Stimulated activated CD8-positive, alpha-beta memory T cell treated with anti-CD3 and anti-CD28 coated beads, Interleukin-15, amount 100 ng/mL, for 1 hour (primary cell): ENCODE measurements at places on chromosomes 5 and 9.

GRCh38 chr9:99103054-99103895, 1.6 kb upstream of the TGFBR1 start:
- no peak for DNase-seq

DNA sequence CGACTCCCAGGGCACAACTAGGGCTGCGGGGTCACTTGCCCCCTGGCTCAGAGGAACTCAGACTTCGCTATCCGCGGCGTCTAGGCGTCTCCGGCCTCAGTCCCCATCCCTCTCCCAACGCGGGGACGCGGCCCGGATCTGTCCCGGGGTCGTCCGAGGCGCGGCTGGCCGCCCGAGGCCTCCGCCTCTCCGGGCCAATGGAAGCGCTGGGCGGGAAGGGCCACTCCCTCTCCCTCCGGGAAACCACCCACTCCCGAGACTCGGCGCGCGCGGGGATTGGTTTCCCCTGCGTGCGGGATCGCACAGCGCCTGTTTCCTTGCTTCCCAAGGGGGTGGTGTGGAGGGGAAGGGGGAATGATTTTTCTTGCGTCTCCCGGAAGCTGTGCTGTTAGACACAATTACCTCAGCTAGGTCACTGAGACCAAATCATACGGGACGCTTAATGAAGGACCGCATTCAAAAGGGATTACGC, 38.3 kb downstream of the NR2F1 start:
- DNase-seq: no peak

DNA sequence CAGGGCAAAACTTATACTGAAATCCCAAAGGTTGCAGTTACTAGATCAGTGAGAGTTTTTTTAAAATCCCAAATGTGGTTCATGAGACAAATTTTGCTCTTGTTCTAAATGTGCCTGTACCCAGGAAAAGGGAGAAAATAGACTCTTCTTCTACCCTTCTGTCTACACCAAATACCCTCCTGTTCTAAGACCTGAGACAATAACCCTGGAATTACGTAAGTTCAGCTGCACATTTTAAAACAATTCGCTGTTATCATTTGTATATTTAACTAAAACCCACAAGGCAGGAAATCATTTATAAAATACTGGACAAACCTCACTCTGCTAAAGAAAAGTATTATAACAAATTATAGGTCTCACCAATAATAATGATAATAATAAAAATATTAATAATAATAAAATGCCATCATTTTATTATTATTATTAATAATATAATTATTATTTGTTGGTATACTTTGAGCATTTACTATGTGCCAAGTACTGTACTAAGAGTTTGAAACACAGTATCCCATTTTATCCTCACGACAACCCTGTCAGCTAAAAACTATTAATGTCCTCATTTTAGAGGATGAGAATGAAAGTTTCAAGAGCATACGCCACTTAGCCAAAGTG, 49.8 kb upstream of the AFAP1L1 start:
- no peak for DNase-seq

DNA sequence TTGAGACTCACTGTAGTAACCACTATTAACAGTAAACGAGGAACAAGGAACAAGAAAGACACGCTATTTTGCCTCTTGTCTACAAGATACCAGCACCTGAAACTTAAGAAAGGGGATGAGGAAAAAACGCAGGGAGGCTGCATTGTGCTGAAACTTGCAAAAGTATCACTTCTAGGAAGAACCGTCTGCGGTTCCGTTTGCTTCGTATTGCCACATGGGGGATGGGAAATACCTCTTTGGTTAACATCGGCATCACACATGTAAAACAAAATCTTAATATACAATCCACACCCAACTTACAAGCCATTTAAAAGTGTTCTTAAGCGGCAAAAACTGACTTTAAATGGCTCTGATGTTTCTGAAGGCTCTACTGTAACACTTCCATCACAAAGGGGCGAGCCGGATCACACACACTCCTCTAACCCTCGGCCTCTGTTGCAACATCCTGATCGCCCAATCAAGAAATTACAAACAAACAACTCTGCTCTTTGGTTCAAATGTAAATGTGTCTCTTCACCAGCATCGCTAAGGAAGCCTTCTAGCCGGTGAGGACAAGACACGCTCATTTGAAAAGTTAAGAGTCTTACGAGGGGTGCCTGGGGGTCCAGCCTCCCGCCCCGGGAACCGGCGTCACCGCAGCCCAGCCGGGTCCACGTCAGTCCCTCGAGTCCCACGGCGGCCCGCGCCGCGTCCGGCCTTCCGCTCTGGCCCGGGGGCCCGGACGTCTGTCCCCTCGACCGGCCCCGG, 621 bp downstream of the SEC16A start:
- DNase-seq: no peak

- DNase-seq: no peak
Measured at GRCh38 chr9:76215066-76215465, 179.2 kb downstream of the RFK start.

DNA sequence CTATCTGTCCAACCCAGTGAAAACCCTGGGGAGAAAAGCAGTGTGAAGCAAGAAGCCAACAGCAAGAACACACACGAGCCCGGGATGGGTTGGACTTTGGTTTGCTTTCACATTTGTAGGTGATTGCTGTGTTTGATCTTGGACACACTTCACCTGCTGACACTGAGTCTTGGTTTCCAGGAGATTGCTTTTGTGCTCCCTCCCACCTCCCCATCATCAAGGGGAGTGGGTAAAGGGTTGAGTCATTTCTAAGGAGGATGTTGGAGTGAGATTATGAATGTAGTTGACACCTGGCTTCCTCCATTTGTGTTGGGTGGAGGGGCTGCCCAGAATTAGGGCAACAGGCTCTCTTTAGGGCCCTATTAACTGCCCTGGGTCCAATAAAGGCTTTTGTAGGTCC, 37.5 kb downstream of the ANKDD1B start:
- DNase-seq: no peak

- no peak for DNase-seq
Measured at GRCh38 chr5:154610321-154611154, 132.5 kb upstream of the HAND1 start.

DNA sequence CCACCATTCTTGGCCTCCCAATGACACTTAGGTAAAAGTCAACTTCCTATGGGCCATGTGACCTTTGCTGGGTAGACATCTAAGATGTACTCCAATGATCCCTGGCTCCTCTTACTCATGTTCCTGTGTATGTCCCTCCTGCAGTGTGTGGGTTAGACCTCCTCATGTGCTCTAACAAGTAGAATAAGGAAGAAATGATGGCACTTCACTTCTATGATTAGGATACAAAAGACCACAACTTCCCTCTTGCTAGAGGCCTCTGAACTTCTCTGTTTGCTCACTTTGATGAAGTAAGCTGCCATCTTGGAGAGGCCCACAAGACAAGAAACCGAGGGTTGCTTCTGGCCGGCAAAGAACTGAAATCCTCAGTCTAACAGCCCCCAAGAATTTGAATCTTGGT, 131.8 kb downstream of the TAF11L14 start:
- DNase-seq: no peak

DNA sequence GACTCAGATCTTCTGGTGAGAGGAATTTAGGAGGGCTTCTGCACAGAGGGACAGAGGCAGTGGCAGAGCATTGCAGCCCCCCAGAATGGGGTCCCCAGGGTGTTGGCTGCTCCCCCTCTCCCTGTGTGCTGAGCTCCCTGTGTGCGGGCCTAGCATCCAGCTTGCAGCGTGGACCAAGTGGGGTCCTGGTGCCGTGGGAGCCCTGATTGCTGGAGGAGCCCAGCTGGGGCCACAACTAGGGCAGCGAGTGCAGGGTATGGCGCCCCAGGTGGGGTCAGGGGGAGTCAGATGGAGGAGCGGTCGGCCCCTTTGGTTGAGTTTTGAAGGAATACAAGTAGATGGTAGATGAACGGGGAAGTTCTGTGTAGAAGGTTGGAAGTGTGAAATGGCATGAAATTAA, 66.7 kb downstream of the TRIO start:
- no peak for DNase-seq

DNA sequence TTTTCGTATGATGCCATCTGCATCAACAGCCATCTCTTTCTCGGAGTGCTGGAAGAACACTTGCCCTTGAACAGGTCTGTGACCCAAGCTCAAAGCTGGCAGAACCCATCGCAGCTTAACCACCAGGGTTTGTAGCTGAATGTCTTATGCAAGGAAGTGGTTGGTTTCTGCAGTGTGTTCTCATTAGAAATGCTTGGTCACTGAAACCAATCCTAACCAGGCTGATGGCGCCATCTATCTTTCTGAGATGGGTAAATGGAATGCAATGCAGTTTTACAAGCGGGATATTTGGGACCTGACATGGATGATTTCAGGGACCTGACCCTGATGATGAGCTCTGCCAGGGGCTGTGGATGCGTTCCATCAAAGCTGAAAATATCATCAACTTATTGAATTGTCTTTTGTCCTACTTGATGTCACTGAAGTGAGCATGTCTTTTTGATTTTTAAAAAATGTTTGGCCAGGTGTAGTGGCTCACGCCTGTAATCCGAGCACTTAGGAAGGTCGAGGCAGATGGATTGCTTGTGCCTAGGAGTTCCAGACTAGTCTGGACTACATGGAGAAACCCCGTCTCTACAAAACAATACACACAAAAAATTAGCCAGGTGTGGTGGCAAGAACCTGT, 28.7 kb downstream of the DMRT3 start:
- no peak for DNase-seq

DNA sequence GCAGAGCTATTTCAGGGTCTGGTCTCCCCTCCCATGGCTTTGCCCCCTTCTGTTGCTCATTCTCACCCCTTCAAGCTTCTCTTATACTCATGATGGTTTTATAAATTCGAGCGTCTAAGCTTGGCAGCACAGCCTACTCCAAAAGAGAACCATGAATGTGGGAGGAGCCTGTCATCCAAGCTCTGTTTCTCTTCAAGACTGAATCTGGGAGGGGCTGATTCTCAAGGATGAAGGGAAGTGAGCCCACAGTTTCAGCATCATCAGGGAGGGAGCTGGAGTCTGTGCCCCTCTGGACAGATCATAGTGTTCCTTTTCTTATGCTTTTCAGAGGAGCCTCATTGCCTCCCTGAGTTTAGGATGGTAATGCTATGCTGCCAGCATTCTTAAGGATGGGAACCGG, 168.6 kb downstream of the CFAP90 start:
- DNase-seq: no peak

DNA sequence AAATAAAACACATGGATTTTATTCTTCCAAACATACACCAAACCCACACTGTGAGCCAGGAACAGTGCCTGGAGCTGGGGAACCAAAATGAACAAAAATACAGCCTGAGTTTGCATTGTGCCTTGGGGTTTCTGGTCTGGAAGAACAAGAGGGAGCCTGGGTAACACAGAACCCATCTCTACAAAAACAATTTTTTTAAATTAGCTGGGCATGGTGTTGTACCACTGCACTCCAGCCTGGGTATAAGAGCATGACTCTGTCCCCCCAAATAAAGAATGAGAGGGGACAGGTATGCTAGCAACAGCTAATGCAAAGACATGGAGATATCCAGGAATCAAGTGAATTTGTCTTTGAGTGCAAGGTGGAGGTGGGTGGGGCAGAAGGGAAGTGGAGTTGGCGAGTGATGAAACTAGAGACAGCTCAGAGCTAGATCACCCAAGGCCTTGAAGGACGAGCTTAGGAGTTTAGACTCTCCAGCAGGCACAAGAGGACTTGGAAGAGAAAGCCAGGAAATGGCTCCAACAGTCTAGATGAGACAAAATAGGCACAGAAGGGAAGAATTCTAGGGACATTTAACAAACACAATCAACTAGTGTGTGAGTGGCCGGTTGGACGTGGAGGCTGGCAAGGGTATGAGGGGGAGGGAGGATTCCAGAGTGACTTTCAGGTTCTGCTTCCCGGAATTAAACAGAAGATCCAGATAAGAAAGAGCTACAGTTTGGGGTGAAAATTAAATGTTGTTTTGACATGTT, 47.4 kb downstream of the FNBP1 start:
- no peak for DNase-seq

- DNase-seq: no peak
Measured at GRCh38 chr9:19931098-19931890, 142.5 kb upstream of the SLC24A2 start.

DNA sequence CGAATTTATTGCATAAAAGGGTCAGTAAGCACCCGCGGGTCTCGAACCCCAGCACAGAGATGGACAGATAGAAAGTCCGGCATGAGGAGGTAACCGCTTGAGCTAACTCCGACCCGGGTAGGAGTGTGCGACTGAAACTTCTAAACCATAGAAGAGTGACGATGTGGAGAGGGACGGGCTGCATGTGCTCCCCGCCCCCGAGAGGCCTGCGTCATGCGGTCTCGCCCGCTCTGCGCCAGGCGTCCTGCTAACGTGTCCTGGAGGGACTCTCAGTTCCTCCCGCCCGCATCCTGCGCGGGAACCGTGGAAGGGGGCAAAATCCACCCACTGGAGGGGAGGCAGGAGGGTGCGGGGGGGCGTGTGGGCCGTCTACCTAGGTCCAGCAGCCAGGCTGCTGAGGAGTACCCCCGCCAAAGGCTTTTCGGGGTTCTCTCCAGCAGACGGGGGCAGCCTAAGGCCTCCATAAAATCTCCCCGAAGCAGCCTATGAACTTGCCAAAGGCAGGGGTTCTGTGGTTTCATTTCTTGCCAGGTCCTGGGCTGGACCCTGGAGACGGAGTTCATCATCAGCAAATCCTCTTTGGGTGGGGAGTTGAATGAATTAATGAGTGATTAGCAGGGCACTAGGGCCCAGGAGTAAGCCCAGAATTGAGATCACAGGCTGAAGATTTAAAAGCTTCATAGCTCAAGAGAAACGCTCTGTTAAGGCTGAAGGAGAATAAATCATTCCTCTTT, 51.9 kb downstream of the TGFBI start:
- peak; percentile 4 for DNase-seq

DNA sequence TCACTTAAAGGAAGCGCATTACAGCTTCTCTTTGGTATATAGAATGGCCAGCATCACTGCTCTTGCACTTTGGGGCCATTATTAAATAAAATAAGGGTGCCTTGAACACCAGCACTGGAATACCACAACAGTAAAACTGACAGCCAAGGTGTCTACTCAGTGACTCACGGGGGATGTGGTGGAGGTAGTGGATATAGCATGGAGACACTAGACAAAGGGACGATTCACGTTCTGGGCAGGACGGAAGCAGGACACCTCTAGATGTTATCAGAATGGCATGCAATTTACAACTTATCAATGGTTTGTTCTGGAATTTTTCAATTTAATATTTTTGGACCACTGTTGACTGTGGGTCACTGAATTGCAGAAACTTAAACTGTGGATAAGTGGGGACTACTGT, 32.9 kb upstream of the PDE8B start:
- DNase-seq: no peak

- no peak for DNase-seq
Measured at GRCh38 chr9:126763130-126763764, 41.6 kb upstream of the ZBTB43 start.
